ENCODE measurements at places on chromosomes 16 and 17. TPM values are rescaled to one million over a fixed set of nuclear protein-coding genes. Genes with fewer than 3 reads are reported as not detected.

- H3K36me3 ChIP-seq = no peaks in the 10 kb centered on the region
- no peaks in the 10 kb centered on the region for H3K27me3 ChIP-seq
- H3K27ac ChIP-seq = no peak overlapping the region
- no peak for DNase-seq
Measured at GRCh38 chr17:65104541-65104940, 32.6 kb upstream of the RGS9 start.

DNA sequence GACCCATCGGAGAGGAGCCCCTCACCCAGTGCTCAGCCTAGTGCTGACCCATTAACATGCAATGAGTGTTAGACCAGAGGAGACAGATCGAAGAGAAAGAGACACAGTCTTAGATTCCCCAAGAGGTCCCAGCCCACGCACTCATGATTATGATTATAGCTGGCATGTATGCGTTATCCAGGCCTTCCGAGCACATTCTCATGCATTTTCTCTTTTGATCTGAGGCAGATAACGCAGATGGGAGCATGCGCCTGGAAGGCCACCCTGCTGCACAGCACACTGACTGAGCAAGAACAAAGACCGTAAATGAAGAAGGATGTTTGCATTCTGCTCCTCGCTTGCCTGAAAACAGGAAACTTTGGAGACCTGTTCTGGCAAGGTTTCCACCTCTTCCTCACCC, 232.7 kb downstream of the SOX9 start:
- H3K36me3 ChIP-seq = no peaks in the 10 kb centered on the region
- H3K27ac ChIP-seq = no peak overlapping the region
- DNase-seq = peak; percentile 9

DNA sequence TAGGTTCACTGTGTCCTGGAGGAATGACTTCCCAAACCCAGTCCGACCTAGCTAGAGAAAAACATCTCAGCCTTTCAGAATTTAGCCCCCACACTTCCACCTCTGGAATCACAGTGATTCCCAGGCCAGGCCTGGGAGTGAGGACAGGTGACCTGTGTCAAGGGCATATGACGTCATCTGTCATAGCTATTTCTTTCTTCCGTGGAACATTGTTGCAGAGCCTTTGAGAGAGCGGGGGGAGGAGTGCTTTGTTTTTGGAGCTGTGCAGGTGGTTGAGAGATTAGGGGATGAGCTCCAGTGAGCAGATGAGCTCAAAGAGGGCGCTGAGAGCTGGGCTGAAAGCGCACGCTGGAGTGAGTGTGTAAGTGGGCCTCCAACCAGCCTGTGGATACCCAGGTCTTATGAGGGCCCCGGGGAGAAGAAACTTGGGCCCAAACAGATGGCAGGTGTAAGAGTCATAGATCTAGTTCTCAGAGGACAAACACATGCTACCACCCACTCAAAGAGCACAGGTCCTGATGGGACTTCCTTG, 344.8 kb downstream of the SNX29 start:
- H3K27me3 ChIP-seq = no peaks in the 10 kb centered on the region
- no peak overlapping the region for H3K4me3 ChIP-seq
- H3K27ac ChIP-seq = no peak overlapping the region
- no peaks in the 10 kb centered on the region for H3K36me3 ChIP-seq
- H3K4me1 ChIP-seq = peaks cover 51% of the 10 kb centered on the region

GRCh38 chr17:60252459-60252858, 102.7 kb downstream of the CA4 start:
- no peak for DNase-seq
- H3K4me3 ChIP-seq = no peak overlapping the region
- H3K27ac ChIP-seq = no peak overlapping the region
- peaks cover 16% of the 10 kb centered on the region for H3K36me3 ChIP-seq
- H3K4me1 ChIP-seq = peaks cover 14% of the 10 kb centered on the region
- H3K27me3 ChIP-seq = no peaks in the 10 kb centered on the region

NKD1 gene
- 3.3 TPM for total RNA-seq

- peaks cover 22% of the 10 kb centered on the region for H3K27me3 ChIP-seq
- DNase-seq = no peak
- no peak overlapping the region for H3K27ac ChIP-seq
- H3K4me1 ChIP-seq = no peaks in the 10 kb centered on the region
- no peaks in the 10 kb centered on the region for H3K36me3 ChIP-seq
Measured at GRCh38 chr17:62309396-62309795, 71.0 kb upstream of the EFCAB3 start.

PSMD7 gene
- 127 TPM for total RNA-seq

KCNJ16 gene
- not detected for total RNA-seq

ARL5C gene
- total RNA-seq = not detected

DNA sequence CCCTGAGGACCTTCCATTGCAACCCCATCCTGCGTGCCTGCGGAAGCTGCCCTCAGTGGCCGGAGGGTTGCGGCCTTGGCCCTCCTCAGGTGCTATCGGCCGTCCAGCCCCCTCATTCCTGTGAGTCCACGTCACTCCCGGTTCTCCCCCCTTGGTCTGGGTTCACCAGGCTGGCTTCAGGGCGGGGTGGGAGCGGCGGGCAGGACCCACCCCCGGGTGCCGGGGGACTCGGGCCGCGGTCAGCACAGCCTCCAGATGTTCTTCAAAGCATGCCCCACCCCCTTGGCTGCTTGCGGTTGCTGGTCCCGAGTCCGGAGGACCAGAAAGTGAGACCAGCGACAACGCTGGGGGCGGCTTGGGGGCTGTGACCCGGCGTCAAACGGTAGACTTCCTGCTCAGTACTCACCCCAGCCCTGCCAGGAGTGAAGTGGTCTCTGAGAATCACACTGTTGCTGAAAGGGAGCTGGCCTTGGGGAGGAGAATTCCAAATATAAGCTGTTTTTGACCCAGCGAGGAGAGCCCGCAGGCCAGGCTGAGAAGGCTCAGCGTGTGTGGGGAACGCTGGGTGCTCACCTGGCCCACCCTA, 4.5 kb downstream of the ZNF469 start:
- no peaks in the 10 kb centered on the region for H3K4me1 ChIP-seq
- DNase-seq = no peak
- no peaks in the 10 kb centered on the region for H3K36me3 ChIP-seq
- H3K27ac ChIP-seq = no peak overlapping the region
- H3K4me3 ChIP-seq = no peak overlapping the region

- H3K4me1 ChIP-seq = no peaks in the 10 kb centered on the region
- DNase-seq = no peak
- peaks cover 5% of the 10 kb centered on the region for H3K36me3 ChIP-seq
- no peak overlapping the region for H3K27ac ChIP-seq
- H3K4me3 ChIP-seq = no peak overlapping the region
Measured at GRCh38 chr17:31251970-31252328, 45.1 kb downstream of the OMG start.

DNA sequence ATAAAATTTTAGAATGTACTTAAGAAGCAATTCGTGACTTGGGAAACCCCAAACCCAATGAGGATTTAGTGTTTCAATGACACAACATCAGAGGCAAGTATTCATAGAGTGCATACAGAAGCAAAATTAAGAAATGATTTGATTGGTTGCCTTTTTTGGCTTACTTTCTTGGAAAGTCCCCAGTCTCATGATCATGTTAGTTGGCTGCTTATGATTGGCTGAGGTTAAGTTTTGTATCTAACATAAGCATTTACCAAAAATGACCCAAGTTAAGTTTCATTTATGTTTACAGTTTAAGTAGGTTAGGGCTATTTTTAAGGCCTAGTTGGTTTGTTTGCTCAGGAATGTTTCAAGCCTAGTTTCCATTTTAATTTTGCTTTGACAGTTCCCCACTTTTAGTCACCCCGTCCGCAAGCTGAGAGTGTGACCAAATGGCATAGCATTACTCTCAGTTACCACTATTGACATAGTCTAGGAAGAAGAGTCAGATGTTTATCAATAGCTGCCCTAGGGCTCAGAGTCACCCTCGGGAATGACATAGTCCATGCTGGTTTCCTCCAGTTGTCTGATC, 36.2 kb downstream of the DGKE start:
- H3K4me3 ChIP-seq = no peak overlapping the region
- H3K36me3 ChIP-seq = no peaks in the 10 kb centered on the region
- DNase-seq = no peak
- H3K27me3 ChIP-seq = no peaks in the 10 kb centered on the region

- peaks cover 12% of the 10 kb centered on the region for H3K27me3 ChIP-seq
- peaks cover 10% of the 10 kb centered on the region for H3K4me1 ChIP-seq
- peak within 1 kb of the TSS; percentile 64 for H3K4me3 ChIP-seq
- H3K27ac ChIP-seq = no peak within 1 kb of the TSS
Measured at GRCh38 chr16:29900102-29900887, at the start of gene ASPHD1. Gene ASPHD1, plus strand, starts transcription at chr16:29900488. Its CDS starts 484 bp downstream, at chr16:29900972.

DNA sequence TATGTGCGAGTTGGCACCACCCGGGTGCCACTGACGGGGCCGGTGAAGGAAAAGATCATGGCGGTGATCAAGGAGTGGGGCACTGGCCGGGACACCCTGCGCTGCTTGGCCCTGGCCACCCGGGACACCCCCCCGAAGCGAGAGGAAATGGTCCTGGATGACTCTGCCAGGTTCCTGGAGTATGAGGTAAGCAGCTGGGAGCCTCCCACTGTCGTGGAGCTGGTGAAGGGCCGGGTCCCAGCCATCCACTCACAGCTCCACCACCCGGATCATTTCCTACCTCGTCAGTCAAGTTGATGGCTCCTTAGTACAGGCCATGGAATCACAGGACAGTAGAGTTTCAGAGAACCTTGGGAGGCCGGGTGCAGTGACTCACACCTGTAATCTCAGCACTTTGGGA, 20.0 kb downstream of the ATP2A1 start:
- DNase-seq = no peak
- no peak overlapping the region for H3K27ac ChIP-seq
- H3K36me3 ChIP-seq = no peaks in the 10 kb centered on the region
- H3K27me3 ChIP-seq = no peaks in the 10 kb centered on the region

- H3K4me1 ChIP-seq = no peaks in the 10 kb centered on the region
- no peak overlapping the region for H3K27ac ChIP-seq
- no peak for DNase-seq
- H3K27me3 ChIP-seq = peaks cover 47% of the 10 kb centered on the region
- H3K36me3 ChIP-seq = no peaks in the 10 kb centered on the region
- no peak overlapping the region for H3K4me3 ChIP-seq
Measured at GRCh38 chr17:33297643-33298042, 4.5 kb upstream of the ASIC2 start.

DNA sequence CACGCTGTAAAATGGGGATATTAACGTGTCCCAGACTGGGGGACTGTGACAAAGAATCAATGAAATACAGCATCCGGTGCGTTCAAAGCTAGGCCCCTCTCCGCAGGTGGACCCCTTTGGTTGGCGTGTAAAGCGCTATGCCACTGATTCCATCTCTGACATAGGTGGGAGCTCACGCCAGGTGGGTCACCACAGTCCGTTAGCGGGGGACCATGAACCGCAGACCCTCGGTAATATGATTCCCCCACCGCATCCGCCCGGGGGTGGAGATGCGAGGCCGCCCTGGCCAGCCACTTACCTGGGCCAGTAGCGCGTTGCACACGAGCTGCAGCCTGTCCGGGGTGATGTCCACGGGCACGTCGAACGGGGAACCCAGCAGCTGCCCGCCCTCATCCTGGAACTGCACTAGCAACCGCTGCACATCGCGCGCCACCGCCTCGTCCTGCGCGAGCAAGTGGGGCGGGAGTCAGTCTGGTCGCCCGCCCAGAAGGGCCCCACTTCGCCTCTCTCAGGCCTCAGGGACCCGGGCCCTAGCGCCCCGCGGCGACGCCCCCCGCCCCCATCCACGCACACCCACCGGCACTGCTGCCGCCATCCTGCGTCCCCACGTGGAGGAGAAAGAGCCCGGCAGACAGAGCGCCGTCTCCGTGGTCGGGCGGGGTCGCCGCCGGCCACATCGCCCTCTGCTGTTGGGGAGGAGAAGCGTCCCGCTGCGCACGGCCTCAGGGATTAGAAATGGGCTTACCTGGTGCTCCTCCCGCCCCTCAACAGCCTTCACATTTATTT, at the start of gene NLE1:
Gene NLE1 (minus strand): TSS at position 623 of the 786 bp plus-strand sequence. CDS start 28 bp downstream, at position 595.
- peak; percentile 88 for DNase-seq
- H3K4me1 ChIP-seq = peaks cover 5% of the 10 kb centered on the region
- H3K27me3 ChIP-seq = no peaks in the 10 kb centered on the region
- peaks cover 3% of the 10 kb centered on the region for H3K36me3 ChIP-seq
- H3K27ac ChIP-seq = no peak within 1 kb of the TSS

MCRIP1 gene
- 45.6 TPM for total RNA-seq

DNA sequence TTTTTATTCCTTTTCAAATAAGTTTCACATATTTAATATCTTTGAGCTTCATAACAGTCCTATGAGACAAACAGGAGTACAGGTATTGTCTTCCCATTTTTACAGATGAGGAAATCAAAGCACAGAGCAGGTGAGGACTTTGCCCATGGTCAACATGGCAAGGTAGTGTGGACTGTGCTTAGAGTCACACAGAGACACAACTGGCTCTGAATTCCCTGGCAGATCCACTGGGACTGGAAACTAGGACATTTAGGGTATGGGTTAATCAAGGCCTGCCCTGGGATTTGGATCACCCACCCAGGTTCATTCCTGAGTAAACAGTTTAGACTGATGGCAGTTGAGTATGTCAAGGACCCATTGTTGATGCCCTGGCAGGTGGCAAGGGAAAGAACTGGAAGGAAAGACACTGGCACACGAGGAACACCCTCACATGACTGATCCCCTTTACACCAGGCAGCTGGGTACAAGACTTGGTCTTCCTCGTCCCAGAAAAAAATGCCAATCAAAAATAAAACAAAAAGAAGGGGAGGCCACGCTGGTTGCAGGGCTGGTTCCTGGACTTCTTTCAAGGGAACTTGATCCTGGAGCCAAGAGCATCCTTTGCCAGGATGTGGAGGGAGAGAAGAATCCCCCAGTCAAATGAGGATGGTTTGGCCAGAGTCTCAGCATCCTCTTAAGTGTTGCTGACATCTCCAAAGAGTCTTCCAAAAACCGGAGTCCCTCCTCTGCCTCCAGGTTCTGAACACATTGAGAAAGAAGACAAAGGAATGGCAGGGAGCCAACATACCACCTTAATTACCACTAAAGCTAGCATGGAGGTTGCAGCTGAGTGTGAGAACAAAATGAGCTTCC, 34.9 kb downstream of the CHD9 start:
- H3K27me3 ChIP-seq = no peaks in the 10 kb centered on the region
- no peaks in the 10 kb centered on the region for H3K36me3 ChIP-seq
- no peak overlapping the region for H3K27ac ChIP-seq
- peaks cover 42% of the 10 kb centered on the region for H3K4me1 ChIP-seq

DNA sequence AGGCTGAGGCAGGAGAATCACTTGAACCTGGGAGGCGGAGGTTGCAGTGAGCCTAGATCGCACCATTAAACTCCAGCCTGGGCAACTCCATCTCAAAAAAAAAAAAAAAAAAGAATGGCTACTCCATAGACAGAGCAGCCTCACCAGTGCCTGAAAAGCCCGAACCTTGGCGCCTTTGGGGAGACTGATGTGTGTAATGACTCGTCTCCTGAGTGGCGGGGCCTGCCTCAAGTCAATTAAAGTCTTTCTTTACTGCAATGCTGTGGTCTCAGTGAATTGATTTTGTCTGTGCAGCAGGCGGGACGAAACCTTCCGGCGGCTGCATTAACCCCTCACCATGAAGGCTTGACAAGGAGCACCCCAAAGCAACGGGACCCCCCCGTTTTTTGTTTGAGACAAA, 3.5 kb upstream of the UQCC4 start:
- DNase-seq = no peak
- H3K4me3 ChIP-seq = no peak overlapping the region
- no peaks in the 10 kb centered on the region for H3K27me3 ChIP-seq
- no peak overlapping the region for H3K27ac ChIP-seq
- no peaks in the 10 kb centered on the region for H3K36me3 ChIP-seq

TNS4 gene
- not detected for total RNA-seq
